RKO (cell line): ENCODE measurements at places on chromosomes 4 and X.

GRCh38 chr4:8773124-8773931 lies 98.3 kb downstream of the HMX1 start:
- DNase-seq: no peak

DNA sequence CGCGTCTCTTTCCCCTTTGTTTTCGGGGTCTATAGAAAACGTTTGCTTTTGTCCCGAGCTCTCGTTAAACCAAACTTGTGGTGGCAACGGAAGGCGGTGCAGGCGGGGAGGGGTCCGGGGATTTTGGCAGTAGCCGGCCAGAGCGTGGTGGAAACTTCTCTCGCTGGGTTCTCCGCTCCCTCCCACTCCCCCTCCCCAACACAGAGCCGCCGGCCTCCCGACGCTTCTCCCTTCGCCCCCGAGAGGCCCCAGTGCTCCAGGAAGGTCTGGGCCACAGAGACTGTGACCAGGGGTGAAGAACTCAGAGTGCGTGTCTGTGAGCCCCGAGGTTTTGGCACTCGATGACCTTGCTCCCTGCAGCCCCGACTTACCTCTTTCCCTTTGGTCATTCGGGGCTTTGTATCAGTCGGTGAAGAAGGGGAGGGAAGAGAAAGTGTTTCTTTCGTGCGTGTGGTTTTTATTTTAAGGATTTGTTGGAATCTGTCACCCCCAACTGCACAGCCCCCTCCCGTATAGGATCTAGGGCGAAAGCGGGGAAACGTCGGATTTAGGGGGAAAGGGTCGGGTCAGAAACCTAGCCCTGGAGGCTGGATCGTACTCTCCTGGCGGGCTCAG lies 9.0 kb upstream of the BCOR start:
- DNase-seq: peak; percentile 5

DNA sequence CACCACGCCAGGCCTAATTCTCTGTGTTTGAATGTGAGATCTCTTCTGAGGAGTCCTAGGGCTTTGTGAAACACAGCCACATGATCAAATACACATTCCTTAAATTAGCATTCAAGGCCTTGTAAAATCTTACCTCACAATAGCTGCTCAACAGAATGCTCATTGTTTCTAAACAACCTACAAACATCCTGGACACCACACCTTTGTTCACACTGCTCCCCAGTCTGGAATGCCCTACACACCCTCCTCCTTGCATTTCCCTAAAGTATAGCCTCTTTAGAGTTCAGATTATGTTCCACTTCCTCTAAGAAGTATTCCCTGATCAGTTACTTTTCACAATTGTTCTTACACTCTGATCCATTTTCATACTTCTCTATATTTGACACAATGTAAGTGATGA lies 110.6 kb downstream of the AGTR2 start:
- DNase-seq: no peak

DNA sequence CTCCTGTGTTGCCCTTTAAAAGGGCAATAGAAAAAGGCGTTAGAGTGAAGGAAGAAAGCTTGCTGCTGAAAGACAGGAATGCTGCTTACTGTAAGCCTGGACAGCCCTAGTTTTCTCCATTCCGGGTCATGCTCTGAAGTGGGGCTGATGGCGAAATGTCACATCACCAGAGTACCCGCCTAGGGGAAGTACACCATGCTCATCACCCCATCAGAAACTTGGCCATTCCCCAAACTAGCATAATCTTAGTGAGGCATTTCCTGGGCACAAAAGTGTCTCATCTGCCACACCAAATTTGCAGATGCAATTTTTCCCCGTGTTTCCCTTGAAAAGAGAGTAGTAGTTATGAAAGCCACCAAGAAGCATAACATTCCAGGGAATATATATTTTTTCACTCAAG lies 47.8 kb upstream of the CAMK2D start:
- no peak for DNase-seq

- no peak for DNase-seq
Observed at GRCh38 chrX:107766470-107767150, 9.0 kb downstream of the TSC22D3 start.

DNA sequence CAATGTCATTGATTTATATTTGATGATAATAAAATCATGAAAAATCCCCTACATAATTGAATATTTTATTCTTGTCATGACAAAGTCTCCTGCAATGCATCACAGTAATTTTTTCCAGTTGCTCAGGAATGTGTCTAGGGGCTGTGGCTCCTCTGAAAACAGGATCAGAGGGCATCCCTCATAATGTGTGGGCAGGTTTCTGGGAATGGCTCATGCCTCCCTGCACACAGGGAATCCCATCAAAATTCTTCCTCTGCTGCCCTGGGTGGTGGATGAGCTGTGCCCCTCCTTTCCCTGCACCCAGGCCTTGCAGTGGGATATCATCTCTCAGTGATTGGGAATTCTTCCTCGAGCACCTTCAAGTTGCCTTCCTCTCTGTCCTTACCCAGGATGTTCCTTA lies 20.4 kb upstream of the PUDP start:
- no peak for DNase-seq

- DNase-seq: no peak
Observed at GRCh38 chrX:24464498-24464835, 619 bp upstream of the PDK3 start.

GRCh38 chrX:132692066-132692465 lies 203.2 kb upstream of the MBNL3 start:
- no peak for DNase-seq

DNA sequence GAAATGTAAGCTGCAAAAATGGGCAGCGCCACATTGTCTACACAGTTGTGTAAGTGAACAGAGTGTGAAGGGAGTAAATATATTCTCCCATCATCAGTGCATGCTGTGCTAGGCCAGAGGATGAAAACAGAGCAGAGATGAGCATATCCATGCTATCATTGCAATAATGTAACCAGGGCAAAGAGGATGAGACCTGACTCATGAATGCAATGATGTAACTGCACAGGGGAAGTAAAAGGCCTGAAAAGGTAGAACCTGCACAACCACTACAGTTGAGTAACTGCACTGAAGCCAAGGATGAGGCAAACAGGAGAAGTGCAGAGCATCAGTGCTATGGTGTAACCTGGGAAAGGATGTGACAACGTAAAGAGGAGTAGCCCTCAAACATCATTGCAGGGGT lies 220.4 kb upstream of the FAM47C start:
- no peak for DNase-seq

DNA sequence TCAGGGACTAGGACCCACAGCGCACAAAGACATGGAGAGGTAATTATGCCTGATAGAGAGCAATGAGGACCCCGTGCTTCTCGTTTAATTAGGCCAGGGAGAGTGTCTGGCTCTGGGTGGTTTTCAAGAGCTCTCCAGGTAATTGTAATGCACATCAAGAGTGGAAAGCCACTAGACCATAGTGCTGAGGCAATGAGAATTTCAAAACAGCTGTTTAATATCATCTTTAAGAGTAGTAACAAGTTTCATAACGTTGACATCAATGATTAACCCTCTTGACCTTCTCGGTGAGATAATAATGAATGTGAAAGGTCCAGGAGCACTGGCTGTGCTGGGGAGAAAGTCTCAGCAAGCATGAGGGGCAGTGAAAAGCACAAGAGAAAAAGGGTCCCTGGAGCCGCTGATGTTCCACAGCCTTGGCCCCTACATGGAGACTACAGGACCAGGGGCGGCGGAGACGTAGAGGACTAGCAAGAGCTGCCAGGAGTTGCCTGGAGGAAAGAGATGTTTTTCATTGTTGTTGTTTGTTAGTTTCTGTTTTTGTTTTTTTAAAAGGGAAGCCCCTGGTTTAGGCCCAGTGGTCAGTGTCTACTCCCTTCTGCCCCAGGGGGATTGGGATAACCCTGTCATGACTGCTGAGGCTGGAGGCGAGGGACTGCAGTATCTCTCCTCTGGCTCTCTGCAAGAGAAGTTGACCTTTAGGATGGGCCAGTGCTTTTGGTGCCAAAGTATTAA lies 14.8 kb upstream of the CXCR3 start:
- DNase-seq: no peak

- DNase-seq: no peak
Observed at GRCh38 chrX:136666088-136666487, 18.1 kb downstream of the CD40LG start.

DNA sequence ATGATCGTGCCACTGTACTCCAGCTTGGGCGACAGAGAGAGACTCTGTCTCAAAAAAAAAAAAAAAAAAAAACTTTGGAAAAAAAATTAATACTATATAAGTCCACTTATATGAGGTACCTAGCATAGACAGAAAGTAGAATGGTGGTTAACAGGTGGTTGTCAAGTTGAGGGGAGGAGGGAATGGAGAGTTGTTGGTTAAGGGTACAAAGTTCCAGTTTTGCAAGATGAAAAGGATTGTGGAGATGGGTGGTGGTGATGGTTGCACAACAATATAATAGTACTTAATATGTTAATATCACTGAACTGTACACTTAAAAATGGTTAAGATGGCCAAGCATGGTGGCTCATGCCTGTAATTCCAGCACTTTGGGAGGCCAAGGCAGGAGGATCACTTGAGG lies 4.1 kb upstream of the IL9R start:
- DNase-seq: no peak

GRCh38 chrX:22109442-22109841 lies 77.3 kb downstream of the PHEX start:
- peak; percentile 67 for DNase-seq

GRCh38 chr4:2272026-2272827 lies 10.3 kb upstream of the MXD4 start:
- no peak for DNase-seq

- peak; percentile 2 for DNase-seq
Observed at GRCh38 chr4:23902222-23902804, 12.5 kb upstream of the PPARGC1A start.

GRCh38 chrX:45329217-45329616 lies 128.5 kb upstream of the DIPK2B start:
- no peak for DNase-seq

DNA sequence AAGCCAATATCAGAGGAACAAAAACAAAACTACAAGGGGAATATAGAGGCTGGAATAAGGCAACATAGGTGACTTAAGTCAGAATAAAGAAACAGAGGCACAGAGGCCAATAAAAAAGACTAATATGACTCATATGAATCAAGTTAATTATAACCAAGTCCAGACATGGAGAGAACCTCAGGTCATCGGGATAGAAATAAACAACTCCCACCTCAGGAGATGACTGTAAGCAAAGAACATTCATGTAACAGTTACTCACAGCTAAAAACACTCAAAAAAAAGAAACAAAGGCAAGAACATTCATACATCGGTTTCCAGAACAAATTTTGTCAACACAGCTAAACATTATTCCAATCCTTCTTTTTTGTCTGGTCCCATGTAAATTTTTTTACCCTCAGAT lies 60.3 kb upstream of the RXFP1 start:
- DNase-seq: no peak

GRCh38 chr4:137238456-137239162 lies 293.7 kb downstream of the PCDH18 start:
- no peak for DNase-seq

- no peak for DNase-seq
Observed at GRCh38 chr4:86978709-86979108, 43.9 kb downstream of the AFF1 start.

DNA sequence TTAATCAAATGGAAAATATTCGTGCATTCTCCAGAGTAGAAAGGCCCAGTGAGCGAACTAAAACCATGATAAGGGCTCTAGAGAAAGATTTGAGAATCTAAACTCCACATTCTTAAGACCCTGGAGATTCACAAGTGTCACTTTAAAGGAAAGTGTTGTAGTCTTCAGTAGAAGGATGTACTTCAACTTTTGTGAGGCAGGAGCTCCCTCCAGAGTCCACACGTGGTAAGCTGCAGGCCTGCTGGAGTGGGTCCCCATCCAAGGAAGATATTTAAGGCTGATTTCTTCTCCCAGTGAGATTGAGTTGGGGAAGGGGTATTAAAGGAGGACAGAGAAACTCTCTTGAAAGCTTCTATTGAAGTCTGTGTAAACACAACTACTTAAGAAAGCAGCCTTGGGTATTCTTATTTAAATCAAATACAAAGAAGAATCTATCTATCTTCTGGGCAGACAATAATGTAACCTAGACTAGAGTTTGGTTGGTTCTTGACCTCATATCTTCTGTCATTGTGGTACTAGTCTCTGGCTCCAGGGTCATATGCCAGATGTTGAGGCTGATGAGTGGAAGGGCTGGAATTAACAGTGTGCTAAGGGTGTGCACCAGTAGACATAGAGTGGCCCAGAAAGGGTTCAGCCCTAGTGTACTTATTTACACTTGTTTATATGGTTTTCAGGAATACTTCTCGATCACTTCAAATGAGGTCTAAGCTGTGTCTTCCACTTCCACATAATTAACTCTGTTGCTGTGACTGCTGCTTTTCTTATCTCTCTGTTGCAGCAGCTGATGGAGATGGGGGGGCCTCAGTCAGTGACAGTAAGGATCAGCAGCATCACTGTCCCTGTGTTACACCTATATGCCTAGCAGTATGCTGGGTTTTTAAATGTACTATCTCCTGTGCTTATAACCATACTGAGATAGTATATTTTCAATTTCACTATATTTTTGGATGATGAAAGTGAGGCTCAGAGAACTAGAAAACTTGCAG lies 76.1 kb downstream of the HMGB2 start:
- peak; percentile 78 for DNase-seq

DNA sequence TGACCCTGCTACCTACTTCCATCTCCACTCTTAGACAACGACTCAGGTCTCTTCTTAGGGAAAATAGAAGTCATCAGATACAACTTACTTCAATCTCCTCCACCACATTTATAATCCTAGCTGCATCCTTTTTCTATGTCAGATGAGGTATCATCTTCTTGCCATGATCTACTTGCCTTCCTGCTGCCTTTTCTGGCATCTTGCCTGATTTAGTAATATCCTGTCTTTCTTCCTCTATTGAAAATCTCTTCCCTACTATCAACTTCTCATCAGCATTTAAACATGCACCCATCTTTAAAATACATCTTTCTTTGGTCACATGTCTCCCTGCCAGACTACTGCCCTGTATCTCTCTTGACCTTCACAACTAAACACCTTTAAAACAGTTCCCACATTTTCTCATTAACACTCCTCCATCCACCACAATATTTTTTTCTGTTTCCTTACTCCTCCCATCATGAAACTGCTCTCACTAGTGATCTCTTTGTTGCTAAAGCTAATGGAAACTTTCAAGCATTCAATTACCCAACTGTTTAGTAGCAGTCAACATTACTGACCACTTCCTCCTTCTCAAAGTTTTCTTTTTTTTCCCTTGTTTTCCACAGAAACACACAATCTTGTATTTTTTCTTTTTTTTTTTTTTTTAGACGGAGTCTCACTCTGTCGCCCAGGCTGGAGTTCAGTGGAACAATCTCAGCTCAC lies 100.8 kb upstream of the CXorf66 start:
- DNase-seq: no peak

DNA sequence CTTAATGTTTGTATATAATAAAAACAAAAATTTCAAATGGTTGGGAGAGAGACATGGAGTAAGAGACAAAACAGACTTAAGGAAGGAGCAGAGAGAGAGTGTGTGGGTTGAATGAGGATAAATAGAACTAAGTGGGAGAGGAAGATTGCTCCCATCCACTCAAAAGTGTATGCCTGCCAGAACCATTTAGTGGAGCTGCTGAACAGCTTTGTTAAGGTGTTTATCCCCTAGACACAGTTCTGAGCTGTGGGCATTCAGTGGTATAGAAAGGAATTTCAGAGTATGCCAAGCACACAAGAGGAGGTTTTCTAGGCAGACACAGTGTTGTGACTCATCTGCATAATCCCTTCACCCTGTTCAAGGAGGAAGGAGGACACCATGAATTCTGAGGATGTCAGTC lies 508.6 kb upstream of the EPHA5 start:
- peak; percentile 27 for DNase-seq
